Esophagus muscularis mucosa (tissue), 4 donors: ENCODE measurements at places on chromosomes 3 and 15. TPM values are rescaled to one million over a fixed set of nuclear protein-coding genes. Genes with fewer than 3 reads are reported as not detected.
A peak's percentile ranks its signal among the peaks of the same experiment; 100 is the strongest.

- no peak overlapping the region for H3K4me3 ChIP-seq
- peak overlapping the region; percentile 78 for H3K27ac ChIP-seq
- DNase-seq, result no peak
- peaks cover 54% of the 10 kb centered on the region for H3K4me1 ChIP-seq
- no peaks in the 10 kb centered on the region for H3K27me3 ChIP-seq
Measured at GRCh38 chr3:188126276-188126675, 27.7 kb upstream of the LPP start.

DNA sequence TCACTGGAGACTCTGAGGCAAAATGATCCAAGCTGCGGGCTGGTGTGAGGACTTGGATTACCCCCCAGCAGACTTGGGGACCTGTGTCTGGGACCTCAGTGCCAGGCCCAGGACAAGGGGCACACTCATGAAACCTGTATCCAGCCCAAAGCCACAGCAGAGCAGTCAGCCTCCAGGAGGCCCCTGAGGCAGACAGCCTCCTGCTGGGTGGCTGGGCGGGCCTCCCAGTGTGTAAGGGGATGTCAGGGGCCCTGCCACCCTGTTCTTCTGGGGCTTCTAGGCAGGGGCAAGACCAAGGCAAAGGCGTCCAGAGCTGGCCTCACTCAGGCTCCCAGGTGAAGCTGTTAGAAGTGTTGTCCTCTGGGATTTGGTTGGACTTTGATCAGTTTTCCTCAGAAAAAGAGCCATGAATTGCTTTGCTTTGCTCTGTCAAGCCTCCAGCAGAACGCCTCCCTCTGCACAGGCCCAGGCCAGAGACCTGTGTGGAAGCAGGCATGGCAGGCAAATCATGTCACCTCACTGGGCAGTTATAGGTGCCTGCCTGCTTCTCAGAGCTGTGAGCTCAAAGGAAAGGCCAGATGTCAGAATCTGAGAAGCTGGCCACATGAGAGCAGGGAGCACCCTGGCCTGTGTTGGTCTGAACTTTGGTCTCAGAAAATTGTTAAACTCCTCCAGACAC, 77.4 kb downstream of the SMAD6 start:
- no peaks in the 10 kb centered on the region for H3K27me3 ChIP-seq
- peak overlapping the region; percentile 1 for H3K27ac ChIP-seq
- H3K4me3 ChIP-seq, result no peak overlapping the region
- no peak for DNase-seq
- H3K4me1 ChIP-seq, result peaks cover 41% of the 10 kb centered on the region

GRCh38 chr15:81133782-81134461, at the start of gene CFAP161:
CFAP161 (plus strand) TSS chr15:81134270; CDS start chr15:81134330, 60 bp downstream.
- H3K27me3 ChIP-seq, result no peaks in the 10 kb centered on the region
- peaks cover 12% of the 10 kb centered on the region for H3K4me1 ChIP-seq
- no peak within 1 kb of the TSS for H3K27ac ChIP-seq
- no peaks in the 10 kb centered on the region for H3K36me3 ChIP-seq

GRCh38 chr3:9172851-9173321, 76.6 kb downstream of the SRGAP3 start:
- no peak for DNase-seq
- H3K4me1 ChIP-seq, result no peaks in the 10 kb centered on the region
- H3K36me3 ChIP-seq, result no peaks in the 10 kb centered on the region
- H3K27ac ChIP-seq, result no peak overlapping the region

ZPLD1 gene
- total RNA-seq, result not detected

DNA sequence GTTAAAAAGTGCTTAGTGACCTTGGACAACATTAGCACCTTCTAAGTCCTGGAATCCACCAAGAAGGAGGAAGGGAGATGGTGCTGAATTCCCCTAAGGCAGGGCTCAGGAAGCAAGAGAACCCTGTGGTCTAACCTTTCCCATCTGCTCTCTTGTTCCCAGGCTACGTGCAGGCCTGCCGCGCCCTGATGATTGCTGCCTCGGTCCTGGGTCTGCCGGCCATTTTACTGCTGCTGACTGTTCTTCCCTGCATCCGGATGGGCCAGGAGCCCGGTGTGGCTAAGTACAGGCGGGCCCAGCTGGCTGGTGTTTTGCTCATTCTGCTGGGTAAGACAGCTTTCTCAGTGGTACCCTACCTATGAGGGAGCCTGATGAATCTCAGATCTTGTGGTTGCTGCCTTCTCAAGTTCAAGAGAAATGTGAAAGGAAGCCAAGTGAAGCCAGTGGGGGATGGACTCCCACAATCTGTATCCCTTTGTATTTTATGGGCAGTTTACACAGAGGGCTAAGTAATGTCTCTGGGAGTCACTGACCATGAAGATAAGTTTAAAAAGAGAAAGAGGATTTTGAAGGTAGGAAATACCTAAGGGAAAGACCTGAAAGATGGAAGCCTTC, 4.4 kb downstream of the CLDN11 start:
- DNase-seq, result no peak
- H3K4me1 ChIP-seq, result peaks cover 26% of the 10 kb centered on the region
- peaks cover 11% of the 10 kb centered on the region for H3K27me3 ChIP-seq
- H3K27ac ChIP-seq, result no peak overlapping the region

ITGA11 gene
- 3.6 TPM for total RNA-seq

- H3K4me3 ChIP-seq, result no peak overlapping the region
- H3K27me3 ChIP-seq, result no peaks in the 10 kb centered on the region
- no peak overlapping the region for H3K27ac ChIP-seq
- DNase-seq, result peak; percentile 74
- H3K36me3 ChIP-seq, result no peaks in the 10 kb centered on the region
Measured at GRCh38 chr15:88756921-88757320, 46.3 kb upstream of the ACAN start.

GRCh38 chr3:24419067-24419791, 75.4 kb downstream of the THRB start:
- no peaks in the 10 kb centered on the region for H3K36me3 ChIP-seq
- no peaks in the 10 kb centered on the region for H3K27me3 ChIP-seq
- no peak overlapping the region for H3K4me3 ChIP-seq

DNA sequence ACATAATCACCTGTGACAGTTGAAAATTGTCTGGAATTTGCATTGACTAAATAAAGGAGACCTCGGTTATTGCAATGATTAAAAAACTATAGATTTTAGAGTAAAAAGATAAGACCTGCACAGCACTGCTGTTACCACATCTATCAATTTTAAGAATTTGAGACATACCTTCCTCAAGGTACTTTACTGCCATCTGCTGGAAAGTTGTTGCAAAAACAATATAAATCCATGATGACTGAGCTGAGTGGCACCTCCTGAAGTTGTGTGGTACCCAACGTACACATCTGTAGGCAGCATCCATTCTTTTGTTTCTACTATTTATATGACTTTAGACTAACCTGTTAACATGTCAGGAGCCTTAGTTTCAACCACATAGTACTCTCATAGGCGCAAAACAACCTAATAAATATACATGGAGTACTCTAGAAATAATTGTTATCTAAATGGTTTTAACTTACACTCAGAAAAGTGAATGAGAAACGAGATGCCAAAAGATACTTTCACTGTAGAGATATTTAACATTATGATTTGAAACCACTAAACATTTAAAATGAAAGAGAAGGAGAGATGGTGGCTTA, 106.7 kb downstream of the GHSR start:
- no peak overlapping the region for H3K27ac ChIP-seq
- no peaks in the 10 kb centered on the region for H3K27me3 ChIP-seq
- H3K4me3 ChIP-seq, result no peak overlapping the region

GRCh38 chr15:92812271-92812670, 87.9 kb upstream of the CHD2 start:
- no peaks in the 10 kb centered on the region for H3K36me3 ChIP-seq
- H3K4me1 ChIP-seq, result peaks cover 18% of the 10 kb centered on the region

PRR23C gene
- not detected for total RNA-seq

- H3K27ac ChIP-seq, result peak overlapping the region; percentile 92
- H3K27me3 ChIP-seq, result no peaks in the 10 kb centered on the region
- H3K4me3 ChIP-seq, result peak overlapping the region; percentile 43
- peak; percentile 97 for DNase-seq
- no peaks in the 10 kb centered on the region for H3K36me3 ChIP-seq
Measured at GRCh38 chr15:92831655-92832328, 68.3 kb upstream of the CHD2 start.

GRCh38 chr15:85430406-85431204, 50.2 kb downstream of the AKAP13 start:
- H3K4me1 ChIP-seq, result peaks cover 63% of the 10 kb centered on the region
- no peaks in the 10 kb centered on the region for H3K36me3 ChIP-seq
- no peak for DNase-seq
- no peak overlapping the region for H3K27ac ChIP-seq
- H3K4me3 ChIP-seq, result no peak overlapping the region

DNA sequence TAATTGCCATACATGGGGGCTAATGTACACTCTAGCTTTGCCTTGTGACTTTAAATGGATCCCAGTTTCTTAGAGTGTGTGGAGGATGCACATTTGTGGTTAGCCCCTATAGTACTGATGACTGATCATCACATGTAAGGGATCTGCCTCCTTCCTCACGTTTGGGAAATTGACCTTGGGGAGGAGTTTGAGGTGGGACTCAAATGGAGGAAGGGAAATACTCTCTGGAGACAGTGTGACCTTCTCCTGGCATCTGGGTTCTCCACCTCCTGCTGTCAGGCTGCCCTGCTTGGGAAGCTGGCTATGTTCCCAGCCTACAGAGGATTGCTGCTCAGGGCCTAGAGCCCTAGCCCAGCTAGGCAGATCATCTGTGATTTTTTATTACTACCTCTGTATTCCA, 48.7 kb downstream of the PPM1L start:
- H3K4me3 ChIP-seq, result no peak overlapping the region
- H3K27me3 ChIP-seq, result no peaks in the 10 kb centered on the region
- peak overlapping the region; percentile 47 for H3K27ac ChIP-seq
- H3K36me3 ChIP-seq, result no peaks in the 10 kb centered on the region

CKMT1B gene
- total RNA-seq, result 0.13 TPM

GRCh38 chr15:89888214-89888804, 5.5 kb downstream of the AP3S2 start:
- peaks cover 18% of the 10 kb centered on the region for H3K4me1 ChIP-seq
- H3K36me3 ChIP-seq, result peaks cover 27% of the 10 kb centered on the region
- H3K4me3 ChIP-seq, result no peak overlapping the region
- H3K27ac ChIP-seq, result no peak overlapping the region

DNA sequence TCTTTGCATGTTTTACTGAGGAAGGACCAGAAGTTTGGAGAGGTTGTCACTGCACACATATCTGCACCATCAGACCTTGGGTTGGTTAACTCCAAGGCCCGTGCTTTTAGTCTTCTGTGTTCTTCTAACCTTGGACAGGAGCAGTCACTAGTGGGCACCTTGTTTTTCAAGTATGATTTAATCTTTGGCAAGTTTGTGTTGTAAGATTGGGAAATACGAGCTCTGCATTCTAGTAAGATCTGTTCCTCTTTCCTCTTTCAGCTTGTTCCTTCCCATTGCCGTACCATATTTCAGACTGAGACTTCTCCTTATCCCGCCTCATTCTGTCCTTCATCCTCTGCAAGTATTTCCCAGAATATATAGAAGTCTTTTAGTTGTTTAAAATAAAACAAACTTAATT, 5.1 kb downstream of the TMOD2 start:
- H3K4me1 ChIP-seq, result peaks cover 38% of the 10 kb centered on the region
- DNase-seq, result no peak
- no peak overlapping the region for H3K4me3 ChIP-seq
- H3K27me3 ChIP-seq, result no peaks in the 10 kb centered on the region

SSUH2 gene
- total RNA-seq, result 5.1 TPM

DNA sequence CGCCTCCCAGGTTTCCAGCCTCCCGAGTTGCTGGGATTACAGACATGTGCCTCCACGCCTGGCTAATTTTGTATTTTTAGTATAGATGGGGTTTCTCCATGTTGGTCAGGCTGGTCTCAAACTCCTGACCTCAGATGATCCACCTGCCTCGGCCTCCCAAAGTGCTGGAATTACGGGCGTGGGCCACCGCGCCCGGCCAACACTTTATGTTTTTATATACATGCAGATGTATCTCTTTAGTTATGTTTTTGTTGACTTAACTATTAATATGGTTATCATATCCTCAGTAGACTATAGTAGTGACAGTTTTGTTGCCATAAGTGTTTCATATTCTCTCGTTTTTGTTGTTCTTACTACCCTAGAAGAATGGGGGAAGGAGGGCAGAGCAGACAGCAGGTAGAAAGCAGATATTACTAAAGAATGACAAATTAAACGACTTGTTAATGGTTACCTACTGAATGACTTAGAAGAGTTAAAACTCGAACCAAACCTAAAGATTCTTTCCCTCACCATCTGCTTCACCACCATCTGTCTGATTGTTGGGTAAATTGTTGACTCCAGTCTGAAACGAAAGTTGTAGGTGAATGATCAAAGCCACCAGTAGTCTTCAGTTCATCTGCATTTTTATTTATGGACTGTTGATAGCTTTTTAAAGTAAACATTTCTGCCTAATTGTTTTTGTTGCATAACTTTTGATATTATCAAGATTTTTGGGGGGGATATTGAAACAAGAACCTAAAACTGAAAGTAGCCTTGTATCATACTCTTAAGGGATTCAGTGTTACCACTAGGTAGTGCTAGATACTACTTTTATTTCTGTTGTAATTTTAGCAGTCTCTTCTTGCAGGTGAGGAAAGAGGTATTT, 89.3 kb downstream of the RASA2 start:
- no peak overlapping the region for H3K4me3 ChIP-seq
- no peaks in the 10 kb centered on the region for H3K4me1 ChIP-seq
- no peak overlapping the region for H3K27ac ChIP-seq
- H3K27me3 ChIP-seq, result no peaks in the 10 kb centered on the region
- peaks cover 24% of the 10 kb centered on the region for H3K36me3 ChIP-seq
- DNase-seq, result no peak
